IMR-90 (cell line): ENCODE measurements at places on chromosomes 7 and 10. TPM values are rescaled to one million over a fixed set of nuclear protein-coding genes. Genes with fewer than 3 reads are reported as not detected.

DNA sequence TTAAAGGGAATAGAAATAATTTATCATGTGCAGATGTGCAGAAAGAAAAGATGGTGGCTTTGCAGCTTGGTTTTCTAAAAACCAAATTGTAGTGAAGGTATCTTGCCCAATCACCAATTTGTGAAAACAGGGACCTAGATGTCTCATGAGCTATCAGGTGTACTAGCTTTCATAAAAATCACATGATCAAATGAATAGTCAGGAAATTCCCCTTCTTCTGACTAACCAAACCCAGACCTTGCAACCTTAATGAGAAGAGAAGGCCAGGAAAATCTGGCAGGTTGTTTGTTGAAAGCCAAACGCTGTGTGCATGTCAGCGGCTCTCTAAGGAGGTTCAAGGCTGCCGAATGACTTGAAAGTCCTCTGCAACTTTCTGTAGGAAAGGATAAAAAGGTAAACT is 304.4 kb upstream of the NRP1 start:
- DNase-seq, result no peak

DNA sequence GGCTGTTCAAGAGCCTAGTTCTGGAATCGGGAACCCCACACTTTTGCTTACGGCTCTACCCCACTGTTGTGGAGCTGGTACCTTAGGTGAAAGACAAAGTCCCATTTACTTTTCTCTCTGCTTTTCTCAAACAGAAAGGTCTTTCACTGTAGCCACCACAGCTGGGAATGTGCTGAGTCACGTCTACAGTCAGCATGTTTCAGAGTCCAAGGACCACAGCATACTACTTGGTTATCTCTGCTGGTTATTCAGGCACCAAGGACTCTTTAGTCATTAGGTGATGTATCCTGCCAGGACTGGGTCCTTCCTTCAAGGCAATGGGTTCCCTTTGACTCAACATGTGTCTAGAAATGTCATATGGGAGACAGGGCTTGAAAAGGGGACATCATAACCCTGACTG is 266.8 kb upstream of the STEAP1 start:
- no peak for DNase-seq

GRCh38 chr10:77699080-77699645 is 61.6 kb upstream of the KCNMA1 start:
- no peak for DNase-seq

The GPR146 gene
- 0.83 and 2.2 TPM in 2 replicates for total RNA-seq

The OGA gene
- total RNA-seq, result 62.9 and 89.7 TPM in 2 replicates

GRCh38 chr7:94206295-94206694 is 188.4 kb upstream of the COL1A2 start:
- no peak for DNase-seq

The PRRT4 gene
- total RNA-seq, result not detected in 2 replicates

- no peak for DNase-seq
Observed at GRCh38 chr7:121666306-121666705, 206.7 kb upstream of the PTPRZ1 start.

The PTPRN2 gene
- total RNA-seq, result under 0.01 TPM in 1 of 2 replicates, not detected in the other

DNA sequence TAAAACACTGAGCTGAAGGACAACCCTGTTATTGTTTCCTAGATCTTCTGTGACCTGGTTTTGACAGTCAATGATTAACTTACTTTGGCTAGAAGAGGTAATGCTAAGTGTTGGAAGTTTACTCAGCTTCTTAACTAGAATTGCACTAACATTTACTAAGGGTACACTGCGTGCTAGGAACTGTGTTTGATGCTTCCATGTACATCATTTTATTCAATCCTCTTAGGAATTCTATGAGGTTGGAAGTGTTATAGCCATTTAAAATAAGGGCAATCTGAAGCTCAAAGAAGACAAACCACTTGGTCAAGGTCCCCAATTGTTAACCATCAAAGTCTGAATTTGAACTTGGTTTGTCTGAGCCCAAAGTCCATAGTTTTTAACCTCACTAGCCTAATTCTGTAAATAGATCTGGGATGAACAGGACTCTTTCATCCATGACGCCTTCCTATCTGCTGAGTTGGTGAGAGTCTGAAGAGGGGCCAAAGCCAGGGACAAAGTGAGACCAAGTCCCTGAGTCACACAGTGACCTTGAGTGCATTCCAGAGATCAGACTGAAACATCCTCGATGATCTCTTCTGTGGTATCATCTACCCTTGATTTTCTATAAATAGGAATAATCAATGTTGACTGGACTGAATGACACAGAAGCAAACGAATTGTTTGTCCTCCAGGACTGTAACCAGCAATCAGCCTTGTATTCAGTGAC is 29.2 kb upstream of the ZNRF2 start:
- DNase-seq, result no peak

DNA sequence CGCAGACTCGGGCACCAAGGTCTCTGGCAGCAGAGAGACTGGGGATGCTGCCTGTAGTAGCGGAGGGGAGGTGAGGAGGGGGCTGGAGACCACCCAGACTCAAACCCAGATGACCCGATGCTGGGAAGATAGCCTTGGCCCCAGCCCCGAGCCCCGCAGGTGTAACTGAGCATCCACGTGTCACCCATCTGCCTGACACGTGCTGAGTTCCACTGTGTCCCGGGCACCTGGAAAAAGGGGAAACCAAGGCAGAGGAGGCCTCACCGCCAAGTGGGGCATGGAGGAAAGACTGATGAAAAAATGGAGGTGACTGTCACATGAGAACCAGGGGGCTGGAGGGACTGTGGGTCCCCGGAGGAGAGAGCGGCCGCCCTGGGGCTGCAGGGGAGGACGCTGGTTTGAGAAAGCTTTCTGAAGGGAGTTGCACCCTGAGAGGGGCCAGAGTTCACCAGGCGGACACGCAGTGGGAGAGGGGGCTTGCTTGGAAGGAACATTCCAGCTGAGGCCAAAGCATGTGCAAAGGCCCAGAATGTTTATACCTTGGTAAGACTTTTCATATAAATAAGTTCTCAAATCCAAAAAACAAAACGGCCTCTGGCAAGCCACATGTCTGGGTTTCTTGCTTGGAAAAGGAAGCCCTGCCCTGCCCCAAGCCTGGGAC is 27.4 kb upstream of the ELN start:
- peak; percentile 48 for DNase-seq

DNA sequence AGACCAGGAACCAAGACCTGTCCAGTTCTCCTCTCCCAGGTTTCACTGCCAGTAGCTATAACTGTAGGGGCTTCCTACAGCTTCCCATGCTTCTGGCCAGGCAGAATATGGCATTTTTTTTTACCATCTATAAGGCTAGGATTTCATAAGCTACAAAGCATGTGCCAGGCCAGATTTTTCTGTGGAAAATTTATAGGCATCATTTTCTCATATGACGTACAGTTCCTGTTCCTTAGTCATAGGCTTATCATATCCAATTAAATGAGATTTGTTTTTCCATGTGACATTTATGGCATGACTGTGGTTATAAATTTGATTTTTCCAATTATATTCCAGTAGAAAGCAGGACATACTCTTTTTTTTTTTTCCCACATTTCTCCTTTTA is 208.6 kb upstream of the NPY start:
- DNase-seq, result no peak

DNA sequence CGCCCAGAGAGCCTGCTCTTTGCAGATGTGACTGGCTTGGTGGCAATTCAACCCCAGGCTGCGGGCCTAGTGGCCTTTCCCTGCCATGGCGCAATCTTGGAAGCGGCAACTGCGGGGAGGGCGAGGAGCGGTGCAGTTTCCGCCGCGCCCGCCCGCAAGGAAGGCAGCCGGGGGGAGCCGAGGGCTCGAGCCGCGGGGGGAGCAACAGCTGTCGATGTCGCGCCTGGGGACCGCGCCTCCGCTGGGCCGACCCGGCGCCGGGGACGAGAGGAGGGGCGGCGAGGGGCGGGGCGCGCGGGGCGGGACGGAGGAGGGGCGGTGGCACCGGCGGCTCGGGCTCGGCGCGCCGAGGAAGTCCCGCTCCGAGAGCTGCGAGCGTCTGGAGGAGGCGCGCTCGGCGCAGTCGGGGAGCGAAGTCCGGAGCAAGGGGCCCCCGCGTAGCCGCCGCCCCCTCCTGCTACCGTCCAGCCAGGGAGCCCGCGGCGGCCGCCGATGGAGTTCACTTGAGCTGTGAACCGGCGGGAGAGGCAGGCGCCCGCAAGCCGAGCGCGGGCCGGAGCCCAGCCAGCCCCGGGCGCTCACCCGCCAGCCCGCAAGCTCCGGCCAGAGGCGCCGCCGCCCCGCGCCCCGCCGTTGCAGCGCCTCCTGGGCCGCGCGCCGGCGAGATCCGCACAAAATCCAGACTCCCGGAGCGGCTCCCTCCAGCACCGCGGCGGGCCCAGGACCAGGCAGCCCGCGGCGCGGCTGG is 438.1 kb upstream of the GALNT17 start:
- DNase-seq, result peak; percentile 44

The SORCS3 gene
- total RNA-seq, result not detected in 2 replicates

The GRID1 gene
- not detected in 2 replicates for total RNA-seq

DNA sequence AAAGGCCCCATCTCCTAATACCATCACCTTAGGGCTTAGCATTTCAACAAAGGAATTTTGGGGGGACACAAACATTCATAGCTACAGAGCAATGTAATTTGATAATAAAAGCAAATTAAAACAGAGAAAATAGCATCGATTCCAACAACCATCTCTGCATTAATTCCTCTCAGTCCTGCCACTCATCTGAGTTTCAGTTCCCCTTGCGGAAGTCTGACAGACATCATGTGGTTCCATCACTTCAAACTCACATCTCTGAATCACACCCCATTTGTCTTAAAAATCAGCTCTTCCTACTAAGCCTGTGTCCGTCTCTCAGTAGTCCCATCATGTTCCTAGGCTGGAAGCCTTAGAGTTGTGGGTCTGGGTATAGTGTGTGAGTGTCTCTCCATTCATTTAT is 3.6 kb downstream of the ADCK2 start:
- DNase-seq, result no peak

The AKR1C8 gene
- not detected in 2 replicates for total RNA-seq

- no peak for DNase-seq
Observed at GRCh38 chr7:31337002-31337565, 3.4 kb downstream of the NEUROD6 start.

- peak; percentile 70 for DNase-seq
Observed at GRCh38 chr10:110311357-110311949, 6.7 kb upstream of the SMNDC1 start.

DNA sequence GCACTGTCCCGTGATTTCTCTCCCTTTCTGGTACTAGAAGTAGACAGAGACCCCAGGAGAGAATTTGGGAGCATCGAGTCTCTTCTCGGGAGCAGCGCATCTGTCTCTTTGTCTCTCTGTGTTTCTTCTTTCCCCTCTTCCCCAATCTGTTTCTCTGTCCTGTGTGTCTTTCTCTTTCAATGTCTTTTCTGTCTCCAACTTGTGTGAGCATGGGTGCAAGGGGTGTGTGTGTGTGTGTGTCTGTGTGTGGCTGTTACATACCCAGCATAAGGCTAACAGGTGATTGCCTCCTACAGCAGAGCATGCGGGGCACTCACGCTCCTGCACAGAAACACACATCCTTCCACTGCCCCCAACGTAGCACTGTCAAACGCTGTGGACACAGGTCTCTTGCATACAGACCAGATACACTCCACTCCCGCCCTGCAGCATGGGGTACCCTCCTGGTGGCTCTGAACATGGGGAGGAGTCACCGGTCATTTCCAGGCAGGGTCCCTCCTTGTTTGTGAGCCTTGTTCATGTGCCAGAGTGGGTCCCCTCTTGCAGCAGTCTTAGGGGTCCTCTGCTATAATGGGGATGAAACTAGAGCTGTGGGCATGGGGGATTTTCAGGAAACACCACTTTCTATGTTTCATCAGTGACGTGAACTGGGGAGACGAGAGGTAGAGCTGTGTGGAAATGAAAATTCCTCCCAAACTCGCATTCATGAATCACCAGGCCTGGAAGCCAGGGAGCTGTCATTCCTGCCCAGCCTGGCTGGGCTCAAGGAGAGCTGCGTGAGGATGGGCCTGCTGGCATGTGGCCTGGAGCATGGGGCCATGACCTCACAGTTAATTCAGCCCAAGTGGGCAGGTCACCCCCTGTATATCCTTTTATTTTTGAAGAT is 980 bp downstream of the ADAMTS14 start:
- peak; percentile 75 for DNase-seq

DNA sequence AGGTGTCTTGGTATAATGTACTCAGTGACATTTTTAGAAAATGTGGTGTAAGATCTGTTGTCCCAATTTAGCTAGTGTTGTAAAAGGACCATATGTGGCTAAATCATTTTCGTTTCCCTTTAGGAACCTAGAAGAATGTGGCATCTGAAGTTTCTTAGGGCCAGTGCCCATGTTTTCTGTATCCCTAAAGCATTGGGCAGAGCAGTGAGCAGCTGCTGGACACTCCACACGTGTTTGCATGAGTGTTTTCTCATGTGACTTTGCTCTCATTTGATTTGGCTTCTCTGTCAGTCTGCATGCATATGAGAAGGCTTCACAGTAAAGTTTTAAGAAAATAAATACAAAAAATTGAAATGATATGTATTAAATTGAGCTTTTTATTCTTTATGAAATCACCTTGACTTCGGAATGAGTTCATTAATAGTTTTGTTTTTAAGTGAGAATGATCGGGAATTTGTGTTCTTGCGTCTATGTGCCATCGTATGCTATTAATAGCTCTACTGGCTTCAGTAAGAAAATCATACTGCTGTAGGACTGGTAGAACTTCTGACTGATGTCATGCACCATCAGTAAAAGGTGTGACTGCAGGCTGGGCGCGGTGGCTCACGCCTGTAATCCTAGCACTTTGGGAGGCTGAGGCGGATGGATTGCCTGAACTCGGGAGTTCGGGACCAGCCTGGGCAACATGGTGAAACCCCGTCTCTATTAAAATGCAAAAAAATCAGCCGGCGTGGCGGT is 61.3 kb downstream of the RBM33 start:
- no peak for DNase-seq

The KAT6B gene
- total RNA-seq, result 27.8 and 28.1 TPM in 2 replicates

DNA sequence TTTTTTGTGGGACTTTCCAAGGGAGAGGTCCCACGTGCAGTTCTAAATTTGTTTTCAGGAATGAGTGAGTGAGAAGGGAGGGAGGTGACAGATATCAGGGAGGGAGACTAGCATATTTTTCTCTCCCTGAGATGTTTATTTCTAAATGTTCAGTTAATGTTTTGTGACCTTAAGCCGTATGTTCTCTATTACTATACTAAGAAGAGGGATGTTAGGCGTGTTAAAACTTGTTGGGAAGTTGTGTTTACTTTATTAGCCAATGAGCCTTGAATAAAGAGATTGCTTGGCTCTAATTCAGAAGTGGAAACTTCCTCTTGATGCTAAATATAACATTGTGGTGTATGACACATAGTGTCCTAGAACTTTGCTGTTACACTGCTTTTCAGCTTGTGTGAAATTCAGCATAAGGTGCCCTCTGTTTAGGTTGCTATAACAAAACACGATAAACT is 37.3 kb downstream of the DNAH11 start:
- DNase-seq, result peak; percentile 57

The DMBT1 gene
- total RNA-seq, result under 0.01 TPM in 1 of 2 replicates, not detected in the other

GRCh38 chr7:91243591-91244301 is 20.5 kb upstream of the FZD1 start:
- peak; percentile 59 for DNase-seq

The WIPF3 gene
- not detected in 2 replicates for total RNA-seq

- no peak for DNase-seq
Observed at GRCh38 chr10:35334297-35334696, 2.0 kb upstream of the CCNY start.

GRCh38 chr7:3304131-3304530 is 3.1 kb downstream of the SDK1 start:
- DNase-seq, result no peak

GRCh38 chr10:89428877-89429276 is 14.5 kb downstream of the IFIT5 start:
- DNase-seq, result no peak

The EBLN1 gene
- total RNA-seq, result not detected in 2 replicates

- no peak for DNase-seq
Observed at GRCh38 chr7:140358412-140359051, 39.8 kb downstream of the SLC37A3 start.

GRCh38 chr7:44439926-44440325 is 50.5 kb downstream of the NUDCD3 start:
- no peak for DNase-seq

- DNase-seq, result no peak
Observed at GRCh38 chr7:1977059-1977875, 255.5 kb downstream of the MAD1L1 start.

The PTCD1 gene
- total RNA-seq, result 2.2 and 2.8 TPM in 2 replicates
